ENCODE measurements at places on chromosomes 1 and 21. TPM values are rescaled to one million over a fixed set of nuclear protein-coding genes. Genes with fewer than 3 reads are reported as not detected.

PGLYRP3 gene
- total RNA-seq = not detected

- no peak for DNase-seq
Observed at GRCh38 chr1:89305493-89305892, 32.8 kb upstream of the GBP5 start.

HSD17B7 gene
- total RNA-seq = 11.7 TPM

- DNase-seq = peak; percentile 89
Observed at GRCh38 chr1:52237430-52237829, 95.5 kb downstream of the ZFYVE9 start.

DNA sequence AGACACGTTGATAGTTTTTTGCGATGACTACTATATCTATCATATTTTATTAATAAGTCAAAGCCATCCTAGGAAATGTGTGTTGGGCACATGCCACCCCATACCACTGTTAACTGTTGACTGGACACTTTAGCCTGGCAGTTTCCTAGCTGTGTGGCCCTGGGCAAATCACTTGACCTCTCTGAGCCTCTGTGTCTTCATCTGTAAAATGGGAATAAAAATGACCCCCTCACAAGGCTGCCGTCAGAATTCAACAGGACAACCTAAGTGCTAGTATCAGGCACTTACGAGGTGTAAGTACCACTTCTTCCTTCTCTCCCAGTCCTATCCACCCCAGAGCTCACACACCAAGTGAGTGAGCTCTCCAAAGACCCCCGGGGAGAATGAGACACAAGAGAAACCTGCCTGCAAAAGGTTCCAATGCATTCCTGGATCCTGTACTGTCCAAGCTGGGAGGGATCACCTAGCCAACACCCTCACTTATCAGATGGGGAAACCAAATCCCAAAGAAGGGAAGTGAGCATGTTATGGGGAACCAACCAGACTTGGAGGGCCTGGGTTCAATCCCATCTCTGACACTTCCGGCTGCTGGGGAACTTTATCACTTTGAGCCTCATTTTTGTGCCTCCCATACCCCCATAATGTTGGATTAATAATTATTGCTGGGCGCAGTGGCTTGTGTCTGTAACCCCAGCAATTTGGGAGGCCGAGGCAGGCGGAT is 24.9 kb downstream of the HSPG2 start:
- no peak for DNase-seq

GRCh38 chr1:200660719-200661118 is 9.0 kb downstream of the DDX59 start:
- DNase-seq = no peak

DUSP10 gene
- total RNA-seq = 28.1 TPM

GRCh38 chr1:56584910-56585528 is 5.7 kb upstream of the PLPP3 start:
- peak; percentile 75 for DNase-seq

GRCh38 chr1:160090760-160091159 is 7.7 kb downstream of the IGSF8 start:
- DNase-seq = no peak

- no peak for DNase-seq
Observed at GRCh38 chr1:81186261-81186660, 614.5 kb upstream of the ADGRL2 start.

GRCh38 chr1:15755021-15755645 is 3.5 kb upstream of the FBLIM1 start:
- DNase-seq = no peak

LCE1C gene
- not detected for total RNA-seq

GRCh38 chr1:39842030-39842678 is 41.1 kb downstream of the TRIT1 start:
- no peak for DNase-seq

GRCh38 chr1:148264374-148265276 is 112.5 kb upstream of the NBPF11 start:
- no peak for DNase-seq

- no peak for DNase-seq
Observed at GRCh38 chr1:2943686-2944260, 77.5 kb upstream of the ACTRT2 start.

CD1E gene
- not detected for total RNA-seq

DNA sequence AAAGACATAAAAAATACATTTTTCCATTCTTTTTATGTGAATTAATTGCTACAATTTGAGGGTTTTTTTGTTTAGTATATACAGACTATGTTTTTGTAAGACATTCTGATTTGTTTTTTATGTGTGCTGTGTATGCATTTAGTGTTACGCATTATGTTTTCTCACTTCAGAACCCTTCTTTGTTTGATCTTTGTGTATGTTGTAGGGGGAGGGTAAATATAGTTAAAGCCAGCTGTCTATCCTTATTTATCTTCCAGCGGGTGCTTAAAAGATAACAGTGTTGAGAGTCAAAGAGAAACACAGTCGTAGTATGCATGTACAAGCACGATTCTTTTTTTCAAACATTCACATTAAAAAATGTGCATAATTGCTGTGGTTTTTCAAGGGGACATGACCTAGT is 97.5 kb upstream of the KIAA1614 start:
- no peak for DNase-seq

DNA sequence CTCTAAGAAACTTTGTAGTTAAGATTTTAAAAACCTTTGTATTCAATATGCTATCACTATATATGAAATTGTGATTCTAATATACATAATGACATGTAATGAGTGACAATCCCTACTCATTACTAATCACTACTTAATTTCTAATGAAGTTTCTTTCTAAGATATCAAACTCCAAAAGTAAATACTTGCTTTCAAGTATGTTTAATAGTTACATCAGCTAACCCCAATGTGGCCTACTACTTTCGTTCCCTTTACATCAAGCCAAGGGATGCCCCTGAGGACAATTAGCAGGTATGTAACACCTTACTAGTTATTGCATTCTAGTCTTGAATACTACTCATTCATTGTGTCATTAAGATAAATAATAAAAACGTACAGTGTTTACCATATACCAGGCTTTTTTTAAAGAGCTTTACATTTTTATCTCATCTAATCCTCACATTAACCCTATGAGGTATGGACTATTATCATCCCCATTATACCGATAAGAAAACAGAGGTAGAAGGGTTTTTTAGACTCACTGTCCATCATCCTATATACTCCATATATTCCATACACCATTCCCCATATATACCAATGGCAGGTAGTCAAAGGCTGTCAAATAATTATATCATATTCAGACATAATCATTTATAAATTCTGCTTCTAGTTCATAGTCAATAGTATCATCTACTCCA is 4.2 kb downstream of the PPP1R15B start:
- no peak for DNase-seq

COL9A2 gene
- 0.94 TPM for total RNA-seq

ACBD3 gene
- 54.6 TPM for total RNA-seq

DNA sequence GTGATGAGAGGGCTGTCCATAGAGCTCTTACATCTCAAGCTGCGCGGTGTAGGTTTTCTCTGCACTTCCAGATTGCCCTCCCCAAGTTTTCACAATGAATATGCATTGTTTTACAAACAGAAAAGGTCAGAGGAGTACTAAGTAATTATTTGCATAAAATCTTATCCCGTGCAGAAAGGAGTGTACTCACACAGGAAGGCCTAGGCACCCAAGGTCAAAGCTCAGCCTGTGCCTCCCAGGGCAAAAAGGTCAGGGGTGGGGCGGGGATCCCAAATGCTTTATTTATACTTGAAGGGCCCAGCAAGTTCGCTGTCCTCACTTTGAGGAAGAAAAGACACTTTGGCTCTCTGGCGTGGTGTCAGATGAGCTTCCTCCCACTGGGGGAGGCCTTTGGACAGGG is 10.3 kb upstream of the KCNE1 start:
- DNase-seq = no peak

DNA sequence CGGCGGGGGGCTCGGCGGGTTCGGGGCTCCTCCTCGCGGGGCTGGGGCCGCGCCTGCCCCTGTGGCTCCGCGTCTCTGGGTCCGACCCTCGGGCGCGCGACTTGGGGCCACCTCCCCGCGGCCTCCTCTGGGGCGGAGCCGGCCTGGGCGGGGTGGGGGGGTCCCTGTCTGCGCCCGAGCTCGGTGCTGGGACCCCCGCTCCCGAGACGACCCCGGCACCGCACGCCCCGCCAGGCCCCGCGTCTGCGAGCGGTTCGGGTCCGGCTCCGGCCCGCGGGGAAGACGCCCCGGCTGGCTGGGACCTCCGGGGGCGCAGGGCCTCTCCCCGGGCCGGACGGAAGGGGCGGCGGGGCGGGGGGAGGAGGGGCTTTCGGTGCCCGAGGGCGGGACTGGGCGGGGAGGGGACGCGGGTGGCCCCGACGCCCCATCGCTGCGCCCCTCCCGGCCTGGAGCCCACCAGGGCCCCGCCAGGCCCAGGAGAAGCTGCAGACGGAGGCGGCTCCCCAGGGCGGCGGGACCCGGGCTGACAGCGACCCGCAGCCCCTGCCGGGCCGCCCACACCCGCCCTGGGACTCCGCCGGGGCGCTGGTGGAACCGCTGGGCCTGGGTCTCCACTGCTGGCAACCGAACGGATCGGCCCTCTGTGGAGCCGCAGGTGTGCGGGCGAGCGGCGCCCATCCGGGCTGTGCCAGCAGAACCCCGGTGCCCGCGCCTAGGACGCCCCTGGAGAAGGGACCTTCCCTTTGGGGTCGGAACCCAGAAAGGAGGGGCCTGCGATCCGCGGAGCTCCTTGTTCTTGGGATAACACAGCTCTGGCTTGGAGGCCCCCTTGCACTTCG is 610 bp downstream of the COL6A2 start:
- DNase-seq = no peak

CRNN gene
- total RNA-seq = not detected

HHIPL2 gene
- not detected for total RNA-seq

GRCh38 chr1:164796916-164797315 is 237.9 kb downstream of the PBX1 start:
- DNase-seq = no peak

IL19 gene
- not detected for total RNA-seq

- no peak for DNase-seq
Observed at GRCh38 chr1:53376742-53377437, 49.0 kb upstream of the LRP8 start.

DNA sequence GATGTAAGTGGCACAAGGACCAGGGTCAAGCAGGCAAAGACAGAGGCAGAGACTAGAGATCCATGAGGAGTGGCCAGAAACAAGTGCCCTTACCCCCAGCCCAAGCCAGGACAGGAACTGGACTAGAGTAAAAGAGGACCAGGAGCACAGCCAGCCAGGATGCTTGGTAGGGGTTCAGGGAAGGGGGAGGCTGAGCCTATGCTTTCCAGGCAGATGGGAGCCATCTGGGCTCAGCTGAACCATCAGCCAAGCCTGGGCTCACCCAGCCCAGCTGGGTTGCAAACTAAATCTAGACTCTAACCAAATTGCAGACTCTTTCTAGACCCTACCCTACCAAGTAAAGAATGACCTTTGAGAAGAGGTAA is 15.2 kb downstream of the PDZK1IP1 start:
- no peak for DNase-seq

STMN1 gene
- total RNA-seq = 179 TPM

NBPF3 gene
- total RNA-seq = 3.5 TPM

DNA sequence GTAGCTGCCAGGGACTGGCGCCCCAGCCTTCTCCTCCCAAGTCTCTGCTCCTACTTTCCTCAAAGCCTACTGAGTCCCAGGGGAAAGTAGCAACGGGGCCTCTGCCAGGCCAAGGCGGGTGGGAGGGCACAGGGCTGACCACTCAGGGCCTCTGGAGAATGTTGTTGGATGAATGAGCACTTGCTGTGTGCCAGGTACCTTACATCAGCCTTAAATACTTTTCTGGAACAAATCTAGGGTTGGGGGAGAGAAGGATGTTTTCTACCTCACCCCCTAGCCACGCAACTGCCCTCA is 119.3 kb upstream of the ZBTB40 start:
- DNase-seq = no peak

YBX1 gene
- total RNA-seq = 1,013 TPM

DNA sequence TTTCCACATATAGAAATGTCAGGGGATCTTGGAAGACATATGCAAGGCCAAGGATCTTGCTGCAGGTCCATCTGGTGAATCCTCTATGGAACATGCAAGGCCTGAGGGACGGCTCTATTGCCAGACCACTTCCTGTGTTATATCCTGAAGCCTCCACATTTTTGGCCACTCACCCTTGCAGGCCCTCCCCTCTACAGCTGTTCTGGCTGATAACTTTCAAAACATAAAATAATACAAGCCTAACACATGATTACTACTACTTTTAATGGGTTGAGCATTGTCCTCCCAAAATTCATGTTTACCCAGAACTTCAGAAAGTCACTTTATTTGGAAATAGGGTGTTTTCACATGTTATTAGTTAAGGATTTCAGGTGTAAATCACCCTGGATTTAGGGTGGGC is 18.5 kb upstream of the LYPLAL1 start:
- DNase-seq = peak; percentile 49

NUF2 gene
- not detected for total RNA-seq

- no peak for DNase-seq
Observed at GRCh38 chr1:6534248-6534822, 20.0 kb downstream of the NOL9 start.

Data from myocyte (in vitro differentiated cells).